NCI-H1930 (cell line): ENCODE measurements at places on chromosomes 2 and 18.

DNA sequence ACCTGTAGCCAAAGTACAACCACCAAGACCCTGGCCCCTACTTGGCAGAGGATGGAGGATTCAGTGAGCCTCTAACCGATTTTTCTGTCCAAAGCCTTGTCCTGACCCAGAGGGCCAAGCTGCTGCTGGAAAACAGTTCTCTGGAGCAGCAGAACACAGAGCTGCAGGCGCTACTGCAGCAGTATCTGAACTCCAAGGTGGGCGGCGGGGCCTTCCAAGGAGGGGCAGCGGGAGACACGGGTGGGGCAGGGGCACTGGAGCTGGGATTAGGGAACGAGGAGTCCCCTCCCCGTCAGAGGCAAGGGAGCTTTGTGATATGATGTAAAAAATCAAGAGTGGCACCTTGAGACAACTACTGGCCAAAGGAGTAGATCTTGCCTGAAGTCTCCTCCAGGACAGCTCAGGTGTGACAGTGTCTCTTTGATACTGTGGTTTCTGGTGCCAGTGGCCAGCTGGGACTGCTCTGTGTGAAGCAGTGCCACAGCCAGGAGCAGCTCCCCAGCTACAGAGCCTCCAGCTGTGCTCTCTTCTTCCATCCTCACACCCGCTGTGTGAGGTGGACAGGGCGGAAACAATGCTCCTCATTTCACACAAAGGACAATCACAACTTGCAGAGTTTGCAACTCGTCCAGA is 22.8 kb downstream of the OTOF start:
- no peak for DNase-seq

GRCh38 chr18:959854-960253 is 55.2 kb downstream of the ADCYAP1 start:
- no peak for DNase-seq

DNA sequence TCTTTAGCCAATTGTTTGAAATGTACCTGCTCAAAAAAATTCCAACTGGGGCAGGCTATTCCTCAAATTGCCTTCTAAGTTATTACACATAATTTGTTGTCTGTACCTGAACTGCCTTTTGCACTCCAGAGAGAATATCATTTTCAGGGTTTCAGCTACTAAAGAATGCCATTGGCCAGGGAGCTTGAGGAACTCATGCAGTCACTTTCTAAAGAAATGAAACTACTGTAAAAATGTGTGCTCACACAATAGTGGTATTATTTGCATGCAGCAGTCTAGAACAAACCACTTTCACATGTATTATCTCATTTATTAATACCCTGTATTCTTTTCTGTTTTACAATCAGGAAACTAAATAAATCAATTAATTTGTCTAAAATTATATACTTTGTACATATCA is 152.2 kb downstream of the PID1 start:
- no peak for DNase-seq

DNA sequence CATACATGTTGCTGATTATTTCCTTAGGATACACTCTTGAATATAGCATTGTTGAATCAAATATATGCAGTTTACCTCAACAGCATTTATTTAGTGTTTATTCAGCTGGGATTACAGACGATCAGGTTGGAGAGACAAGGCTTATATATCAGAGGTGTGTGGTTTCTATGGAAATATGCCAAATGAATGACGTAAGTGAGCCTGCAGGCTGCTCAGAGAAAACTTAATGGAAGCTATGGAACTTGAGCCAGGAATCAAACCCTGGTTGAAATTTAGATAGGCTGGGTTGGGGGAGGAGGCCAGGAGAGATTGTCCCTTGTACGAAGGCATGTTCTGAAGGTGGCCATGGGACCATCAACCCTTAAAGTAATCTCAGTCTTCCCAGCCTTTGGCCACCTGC is 79.5 kb downstream of the INPP4A start:
- no peak for DNase-seq

DNA sequence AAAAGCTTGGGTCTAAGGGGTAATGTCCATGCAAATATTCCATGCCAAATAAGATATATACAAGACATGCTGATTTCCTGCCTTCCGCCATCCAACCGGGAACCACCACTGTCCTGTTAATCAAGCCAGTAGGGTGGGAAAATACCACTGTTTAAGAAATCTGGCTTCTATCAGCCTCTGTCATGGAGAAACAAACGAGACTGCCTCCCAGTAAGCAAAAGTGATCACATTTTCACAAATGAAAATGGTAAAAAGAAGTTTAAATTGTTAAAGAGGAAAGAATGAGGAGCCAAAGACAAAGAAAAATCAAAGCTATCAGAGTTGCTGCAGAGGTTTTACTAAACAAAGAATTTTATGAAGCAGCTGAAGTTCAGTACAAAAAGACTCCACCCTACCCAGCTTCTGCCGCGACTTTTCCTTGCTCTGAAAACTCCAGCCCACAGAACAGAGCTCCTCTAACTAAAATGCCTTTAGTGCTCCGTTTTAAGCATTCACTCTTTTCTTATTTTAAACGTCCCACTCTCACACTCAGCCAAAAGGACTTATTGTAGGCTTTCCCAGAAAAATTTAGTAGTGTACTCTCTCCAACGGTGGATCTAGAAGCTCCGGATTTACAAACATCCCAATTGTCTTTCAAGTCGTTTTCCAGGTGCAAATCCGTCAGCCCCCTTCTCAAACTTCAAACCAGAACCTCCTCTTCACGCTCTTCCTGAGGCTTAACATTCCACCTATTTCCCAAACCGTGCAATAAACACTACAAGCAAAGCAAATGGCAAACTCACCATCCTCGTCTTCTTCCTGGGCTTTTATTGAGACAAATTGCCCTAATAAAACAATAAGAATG is 613 bp downstream of the COL5A2 start:
- no peak for DNase-seq

- DNase-seq = no peak
These were observed 253.2 kb upstream of the SP5 start for GRCh38 chr2:170461889-170462288.

- DNase-seq = no peak
These were observed 2165.0 kb upstream of the CELF4 start for GRCh38 chr18:39730606-39731005.
